Stimulated activated CD4-positive, alpha-beta T cell treated with anti-CD3 and anti-CD28 coated beads, Interleukin-4, amount 100 ng/mL, for 4 hours (primary cell): ENCODE measurements at places on chromosomes 16 and 17.

DNA sequence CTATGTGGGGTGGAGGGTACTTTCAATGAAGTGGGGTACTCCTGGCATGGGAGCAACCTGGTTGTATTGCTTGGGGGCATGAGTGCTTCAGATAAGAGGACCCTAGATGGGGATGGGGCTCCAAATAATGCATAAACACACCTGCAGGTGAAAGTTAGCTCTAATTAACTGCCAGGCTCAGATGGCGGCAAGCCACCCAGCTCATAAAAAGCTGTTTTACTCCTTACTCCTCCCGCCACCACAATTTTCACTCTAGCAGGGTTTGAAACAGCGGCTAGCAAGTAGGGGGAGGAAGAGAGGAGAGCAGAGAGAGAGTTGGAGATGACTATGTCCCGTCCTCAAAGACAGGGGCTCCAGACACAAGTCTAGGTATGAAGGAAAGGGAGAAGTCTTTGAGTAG, 117.7 kb upstream of the WSCD1 start:
- DNase-seq, result no peak

GRCh38 chr17:43588121-43588520, 42.0 kb upstream of the ETV4 start:
- DNase-seq, result no peak

DNA sequence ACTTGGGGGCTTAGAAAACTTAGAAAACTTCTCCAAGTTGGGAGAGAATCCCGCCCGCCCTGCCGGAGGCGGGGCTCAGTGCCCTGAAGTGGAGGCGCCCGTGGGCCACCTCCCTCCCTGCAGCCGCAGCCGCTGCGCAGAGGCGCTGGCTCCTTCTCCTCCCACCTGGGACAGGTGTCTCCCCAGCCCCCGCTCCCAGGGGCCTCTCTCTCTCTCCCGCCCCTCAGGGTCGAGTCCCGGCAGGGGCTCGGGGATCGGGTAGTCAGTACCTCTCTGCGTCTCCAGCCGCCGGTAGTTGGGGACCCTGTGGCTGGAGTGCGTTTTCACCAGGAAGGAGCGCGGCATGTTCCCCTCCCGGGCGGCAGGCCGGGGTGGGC, 257 bp downstream of the SNAI3 start:
- DNase-seq, result peak; percentile 47

DNA sequence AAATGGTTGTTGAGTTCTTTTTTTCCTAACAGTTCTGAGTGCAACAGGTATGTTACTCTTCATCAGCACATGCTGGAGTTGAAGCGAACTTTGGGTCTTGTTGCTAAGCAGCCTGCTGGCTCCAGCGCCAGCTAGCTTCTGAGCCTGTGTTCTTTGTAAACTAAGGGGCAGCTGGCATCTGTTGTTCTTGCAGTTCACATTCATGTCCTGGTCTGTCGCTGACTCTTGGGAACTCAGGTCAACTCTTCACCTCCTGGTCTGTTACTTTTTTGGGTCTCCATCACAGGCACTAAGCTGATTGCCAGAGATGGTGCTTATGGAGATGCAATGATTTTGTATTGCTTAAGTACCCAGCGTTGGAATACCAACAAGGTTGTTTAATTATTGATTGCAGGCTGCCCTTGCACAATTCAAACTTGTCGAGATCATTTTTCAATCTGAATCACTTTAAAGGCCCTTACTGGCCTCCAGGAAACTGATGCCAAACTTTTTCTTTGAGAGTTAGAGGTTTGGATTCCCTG, 40.9 kb downstream of the USP10 start:
- no peak for DNase-seq

- no peak for DNase-seq
Measured at GRCh38 chr17:33968350-33969044, 286.6 kb upstream of the CCL2 start.

- DNase-seq, result no peak
Measured at GRCh38 chr17:61362396-61362795, 37.2 kb upstream of the TBX2 start.

DNA sequence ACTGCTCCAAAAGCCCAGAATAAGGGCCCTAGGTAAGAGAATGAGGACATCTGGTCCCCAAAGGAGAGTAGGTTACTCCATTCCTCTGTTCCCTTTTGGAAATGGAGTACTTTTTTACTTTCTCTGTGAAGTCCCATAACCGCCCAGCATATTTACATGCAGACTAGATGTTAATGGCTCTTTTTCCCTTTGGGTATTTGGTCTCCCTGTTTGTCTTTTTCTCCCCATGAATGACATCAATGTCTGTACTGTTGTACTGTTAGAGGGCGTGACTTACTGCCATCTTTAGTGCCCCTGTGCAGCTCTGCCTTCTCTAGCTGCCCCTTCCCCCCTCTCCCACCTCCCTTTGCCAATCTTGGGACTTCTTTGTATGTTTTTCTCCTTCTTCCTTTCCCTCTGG, 19.0 kb downstream of the GPR179 start:
- DNase-seq, result no peak

DNA sequence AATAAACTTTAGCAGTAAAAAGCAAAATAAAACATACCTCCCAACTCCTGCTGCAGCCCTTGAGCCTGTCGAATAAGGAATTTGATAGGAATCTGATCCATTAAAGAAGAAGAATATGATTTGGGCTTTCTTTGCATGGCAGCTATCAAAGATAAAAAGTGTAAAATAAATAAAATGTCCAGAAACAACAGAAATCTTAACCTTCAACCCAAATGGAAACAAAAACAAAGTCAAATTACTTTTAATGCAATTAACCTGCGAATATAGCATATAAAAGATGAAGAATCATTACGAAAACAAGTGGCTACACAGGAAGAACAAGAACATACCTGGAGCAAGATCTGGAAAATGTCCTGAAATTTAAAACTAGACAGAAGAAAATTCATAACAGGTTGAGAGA, 21.5 kb upstream of the BRIP1 start:
- DNase-seq, result no peak

- DNase-seq, result no peak
Measured at GRCh38 chr17:74663561-74663960, 40.0 kb upstream of the CD300E start.

DNA sequence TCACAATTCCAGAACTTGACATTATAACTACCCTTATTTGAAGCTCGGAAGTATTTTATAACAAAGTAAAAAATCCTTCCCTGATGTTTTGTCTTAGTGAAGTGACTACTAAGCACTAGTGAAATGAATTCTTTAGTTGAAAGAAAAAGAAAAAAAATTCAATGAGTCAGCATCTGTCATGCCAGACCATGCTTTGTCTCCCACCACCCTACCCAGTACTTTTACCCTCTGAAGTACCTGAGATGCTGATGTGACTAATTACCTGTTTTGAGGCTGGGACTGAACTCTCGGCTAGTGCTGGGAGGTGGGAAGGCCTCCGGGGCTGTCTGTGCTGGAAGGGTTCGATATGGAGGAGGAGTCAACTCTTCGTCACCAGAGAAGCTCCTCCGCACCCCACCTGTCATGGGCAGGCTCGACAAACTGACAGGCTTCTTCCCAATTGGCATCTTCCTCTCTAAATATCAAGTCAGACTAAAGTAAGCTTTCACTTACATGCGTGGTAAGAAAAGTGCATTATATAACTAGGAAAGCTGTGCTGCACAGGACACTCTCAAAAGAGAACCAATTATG, 19.6 kb downstream of the NME2 start:
- DNase-seq, result no peak

- no peak for DNase-seq
Measured at GRCh38 chr17:7859028-7859427, 1.2 kb downstream of the CYB5D1 start.

- DNase-seq, result no peak
Measured at GRCh38 chr17:9878786-9879525, 26.1 kb downstream of the RCVRN start.

- no peak for DNase-seq
Measured at GRCh38 chr17:48322060-48322459, 108.0 kb downstream of the SKAP1 start.

DNA sequence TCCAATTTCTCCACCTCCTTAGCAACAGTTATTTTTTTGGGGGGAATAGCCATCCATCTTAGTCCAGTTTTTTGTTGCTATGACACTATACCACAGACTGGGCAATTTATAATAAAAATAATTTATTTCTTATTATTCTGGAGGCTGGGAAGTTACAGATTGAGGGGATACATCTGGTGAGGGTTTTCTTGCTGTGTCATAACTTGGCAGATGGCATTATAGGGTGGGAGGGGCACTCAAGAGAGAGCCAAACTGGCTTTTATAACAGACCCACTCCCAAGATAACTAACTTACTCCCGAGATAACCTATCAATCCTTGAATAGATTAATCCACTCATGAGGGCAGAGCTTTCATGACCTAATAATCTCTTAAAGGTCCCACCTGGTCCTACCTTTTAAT, 84.2 kb downstream of the ABCA8 start:
- no peak for DNase-seq
